ENCODE measurements at places on chromosomes 1 and 21. TPM values are rescaled to one million over a fixed set of nuclear protein-coding genes. Genes with fewer than 3 reads are reported as not detected.
A peak's percentile ranks its signal among the peaks of the same experiment; 100 is the strongest.

The POU3F1 gene
- total RNA-seq = 0.11 TPM

The PLA2G2F gene
- total RNA-seq = not detected

GRCh38 chr1:212712451-212713303 lies 13.0 kb upstream of the BATF3 start:
- DNase-seq = no peak

DNA sequence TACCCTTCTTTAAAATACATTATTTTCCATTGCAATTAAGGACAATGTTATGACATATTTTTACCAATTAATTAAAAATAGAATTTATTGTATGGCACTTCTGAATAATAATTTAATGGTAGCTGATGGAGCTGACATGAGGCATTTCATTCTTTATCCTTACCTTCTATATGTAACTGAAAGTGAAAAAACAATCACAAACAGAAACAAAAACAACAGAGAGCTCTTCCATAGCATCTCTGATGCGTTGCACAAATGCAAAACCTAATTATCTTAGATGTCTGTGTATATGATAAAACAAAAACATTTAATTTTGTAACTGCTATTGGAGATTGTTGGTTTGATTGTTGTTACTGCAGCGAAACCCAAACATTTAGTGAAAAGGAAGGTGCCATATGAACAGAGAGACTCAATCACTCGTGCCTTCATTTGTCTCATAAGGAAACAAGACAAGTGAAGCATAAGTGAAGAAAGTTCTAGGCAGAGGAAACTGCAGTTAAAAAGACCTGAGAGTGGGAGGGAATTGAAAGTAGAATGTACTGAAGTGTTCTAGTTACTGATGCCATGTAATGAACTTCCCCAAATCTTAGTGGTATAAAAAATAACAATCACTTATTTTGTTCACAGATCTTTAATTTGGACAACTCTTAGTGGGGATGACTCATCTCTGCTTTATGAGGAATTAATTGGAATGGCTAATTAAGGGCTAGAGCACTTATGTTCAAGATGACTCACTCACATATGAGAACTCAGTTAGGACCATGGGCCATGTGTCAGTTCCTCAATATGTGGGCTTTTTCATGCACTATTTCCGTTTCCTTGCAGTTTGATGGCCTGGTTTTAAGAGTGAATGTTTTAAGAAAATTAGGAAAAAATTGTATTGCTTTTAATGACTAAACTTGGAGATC lies 245.0 kb upstream of the OLFM3 start:
- DNase-seq = no peak

GRCh38 chr1:25520446-25521061 lies 22.9 kb upstream of the LDLRAP1 start:
- DNase-seq = peak; percentile 77

- peak; percentile 66 for DNase-seq
Observed at GRCh38 chr1:218344814-218345672, at the start of gene TGFB2. Gene TGFB2, plus strand, starts transcription at chr1:218345336. Its CDS starts 1,366 bp downstream, at chr1:218346702.

The KCNJ6 gene
- not detected for total RNA-seq

DNA sequence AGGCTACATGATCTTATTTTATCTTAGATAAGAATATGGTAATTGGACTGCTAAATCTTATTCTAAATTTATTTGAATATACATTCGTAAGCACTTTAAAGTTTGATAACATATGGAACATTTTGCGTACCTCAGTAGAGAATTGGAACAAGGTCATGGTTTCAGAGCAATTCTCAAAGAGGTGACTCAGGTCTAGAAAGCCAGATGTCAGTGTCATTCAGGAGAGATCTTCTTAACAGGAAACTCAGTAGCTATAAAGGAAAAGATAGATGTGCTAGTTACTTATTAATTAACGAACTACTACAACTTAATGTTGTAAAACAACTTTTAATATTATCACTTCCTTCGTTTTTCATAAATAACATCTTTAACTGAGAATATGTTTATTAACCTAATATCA lies 142.5 kb downstream of the USP25 start:
- DNase-seq = no peak

The IFNLR1 gene
- total RNA-seq = 2.8 TPM

DNA sequence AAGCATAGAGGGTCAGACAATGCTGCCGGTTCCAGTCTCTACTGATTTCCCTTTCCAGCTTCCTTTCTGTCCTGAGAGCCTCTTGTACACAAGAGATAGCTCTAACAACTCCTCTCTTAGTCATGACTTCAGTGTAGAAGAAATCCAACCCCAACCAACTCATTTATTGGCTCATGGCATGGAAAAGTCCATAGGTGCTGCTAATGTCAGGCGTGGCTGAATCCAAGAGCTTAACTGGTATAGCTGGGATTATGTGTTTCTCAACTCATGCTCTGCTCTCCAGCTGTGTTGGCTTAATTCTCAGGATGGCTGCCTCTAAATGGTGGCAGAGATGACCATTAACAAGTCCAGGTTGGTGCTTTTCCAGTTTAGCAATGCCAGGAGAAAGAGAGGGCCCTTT lies 12.4 kb upstream of the THRAP3 start:
- no peak for DNase-seq

The NEGR1 gene
- 15.2 TPM for total RNA-seq

GRCh38 chr1:223036479-223036845 lies 106.6 kb downstream of the TLR5 start:
- DNase-seq = no peak

DNA sequence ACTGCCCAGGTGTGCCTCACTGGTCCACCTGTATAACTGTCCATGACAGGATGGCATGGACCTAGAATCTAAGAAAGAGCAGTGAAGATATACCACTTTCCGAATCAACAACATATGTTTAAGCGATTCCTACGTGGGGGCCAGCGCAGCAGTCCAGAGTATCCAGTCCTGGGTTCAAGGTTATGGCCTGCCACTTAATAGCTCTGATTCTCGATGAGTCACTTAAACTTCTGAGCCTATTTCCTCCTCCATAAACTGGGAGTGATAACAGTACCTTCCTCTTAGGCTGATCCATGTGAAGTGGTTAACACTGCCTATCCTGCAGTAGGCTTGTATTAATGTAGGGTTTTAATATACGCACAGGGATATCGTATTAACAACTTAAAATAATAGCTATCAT lies 2.8 kb downstream of the STPG1 start:
- DNase-seq = no peak

- no peak for DNase-seq
Observed at GRCh38 chr1:93344886-93345632, 648 bp upstream of the DR1 start.

DNA sequence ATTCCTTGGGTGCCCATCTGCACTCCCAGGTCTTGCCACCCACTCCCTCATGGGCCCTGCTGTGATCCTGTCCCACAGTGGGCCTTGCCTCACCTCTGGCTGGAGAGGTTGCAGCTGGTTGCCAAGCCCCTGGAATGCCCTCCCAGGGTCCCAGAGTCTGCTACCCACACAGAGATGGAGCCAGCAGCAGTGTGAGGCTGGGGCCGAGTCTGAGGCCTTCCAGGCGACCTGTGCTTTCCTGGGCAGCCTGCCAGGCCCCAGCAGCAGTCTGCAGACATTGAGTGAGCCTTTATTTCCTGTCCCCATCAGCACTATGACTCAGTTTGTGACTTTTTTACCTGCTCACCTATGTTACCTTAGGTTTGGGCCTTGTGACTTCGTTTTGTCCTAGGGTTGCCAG lies 25.0 kb upstream of the TSPAN2 start:
- no peak for DNase-seq

GRCh38 chr21:27108228-27108627 lies 141.3 kb upstream of the ADAMTS5 start:
- no peak for DNase-seq

The SELP gene
- total RNA-seq = 7.1 TPM

DNA sequence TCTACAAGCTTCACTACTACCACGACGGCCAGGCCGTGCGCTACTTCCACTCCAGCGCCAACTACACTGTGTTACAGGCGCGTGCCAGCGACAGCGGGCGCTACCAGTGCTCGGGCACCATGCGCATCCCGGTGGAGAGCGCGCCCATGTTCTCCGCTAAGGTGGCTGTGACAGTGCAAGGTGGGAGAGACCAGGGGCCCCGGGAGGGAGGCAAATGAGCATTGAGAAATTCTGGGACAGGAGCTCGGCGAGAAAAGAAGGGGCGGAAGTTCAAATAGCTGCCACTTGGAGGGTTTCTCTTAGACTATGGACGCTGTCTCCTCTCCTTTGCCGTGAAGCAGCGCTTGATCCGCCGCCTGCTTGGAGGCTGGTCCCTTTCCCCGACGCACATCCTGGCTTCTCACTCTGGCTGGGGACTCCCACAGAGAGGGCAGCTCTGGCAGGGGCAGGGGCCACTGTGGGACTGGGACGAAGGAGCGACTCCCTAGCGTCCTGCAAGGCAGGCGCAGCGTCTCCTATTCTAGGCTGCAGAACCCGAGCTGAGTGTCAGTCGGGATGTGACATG lies 4.6 kb downstream of the FCRLB start:
- peak; percentile 80 for DNase-seq

The CYP4A22 gene
- not detected for total RNA-seq

DNA sequence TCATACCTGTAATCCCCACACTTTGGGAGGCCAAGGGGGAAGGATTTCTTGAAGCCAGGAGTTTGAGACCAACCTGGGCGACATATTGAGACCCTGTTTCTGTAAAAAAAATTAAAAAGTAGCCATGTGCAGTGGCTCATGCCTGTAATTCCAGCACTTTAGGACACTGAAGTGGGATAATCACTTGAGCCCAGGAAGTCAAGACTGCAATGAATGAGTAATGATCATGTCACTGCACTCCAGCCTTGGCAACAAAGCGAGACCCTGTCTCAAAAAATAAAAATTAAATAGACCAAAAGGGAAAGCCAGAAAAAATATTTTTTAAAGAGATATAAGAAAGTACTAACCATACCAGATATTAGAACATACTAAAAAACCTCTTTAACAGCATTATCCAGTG lies 44.7 kb upstream of the LYPLAL1 start:
- DNase-seq = no peak

The MROH9 gene
- total RNA-seq = not detected

Data from Right ventricle myocardium inferior (tissue), 1 donor.